Left colon (tissue), 2 donors: ENCODE measurements at places on chromosomes 7 and 10.

DNA sequence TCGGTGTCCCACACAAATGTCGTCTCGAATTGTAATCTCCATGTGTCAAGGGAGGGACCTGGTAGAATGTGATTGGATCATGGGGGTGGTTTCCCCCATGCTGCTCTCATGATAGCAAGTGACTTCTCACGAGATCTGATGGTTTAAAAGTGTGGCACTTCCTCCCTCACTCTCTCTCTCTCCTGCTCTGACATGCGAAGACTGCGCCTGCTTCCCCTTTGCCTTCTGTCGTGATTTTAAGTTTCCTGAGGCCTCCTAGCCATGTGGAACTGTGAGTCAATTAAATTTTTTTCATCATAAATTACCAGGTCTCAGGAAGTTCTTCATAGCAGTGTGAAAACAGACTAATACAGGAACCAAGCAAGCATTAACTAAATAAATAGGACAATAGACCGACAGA, 229.1 kb downstream of the GFRA1 start:
- no peak for DNase-seq

- no peak for DNase-seq
These were observed 25.0 kb downstream of the ZPBP start for GRCh38 chr7:50068026-50068425.

DNA sequence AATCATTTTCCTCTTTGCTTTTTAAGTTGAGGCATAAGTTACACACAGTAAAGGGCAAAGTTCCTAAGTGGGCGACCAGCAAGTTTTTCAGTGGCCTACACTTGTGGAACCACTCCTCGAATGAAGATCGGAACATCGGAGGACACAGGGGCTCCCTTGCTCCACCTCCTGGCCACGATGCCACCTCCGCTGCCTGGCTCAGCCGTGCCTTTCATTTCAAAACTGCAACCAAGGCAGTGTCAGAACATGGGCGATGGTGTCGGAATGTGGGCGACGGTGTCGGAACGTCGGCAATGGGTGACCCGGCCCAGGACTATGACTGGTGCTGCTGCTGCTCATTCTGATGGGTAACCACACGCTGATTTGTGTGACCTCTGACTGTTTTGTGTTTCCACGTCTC, 9.6 kb upstream of the VIPR2 start:
- no peak for DNase-seq

DNA sequence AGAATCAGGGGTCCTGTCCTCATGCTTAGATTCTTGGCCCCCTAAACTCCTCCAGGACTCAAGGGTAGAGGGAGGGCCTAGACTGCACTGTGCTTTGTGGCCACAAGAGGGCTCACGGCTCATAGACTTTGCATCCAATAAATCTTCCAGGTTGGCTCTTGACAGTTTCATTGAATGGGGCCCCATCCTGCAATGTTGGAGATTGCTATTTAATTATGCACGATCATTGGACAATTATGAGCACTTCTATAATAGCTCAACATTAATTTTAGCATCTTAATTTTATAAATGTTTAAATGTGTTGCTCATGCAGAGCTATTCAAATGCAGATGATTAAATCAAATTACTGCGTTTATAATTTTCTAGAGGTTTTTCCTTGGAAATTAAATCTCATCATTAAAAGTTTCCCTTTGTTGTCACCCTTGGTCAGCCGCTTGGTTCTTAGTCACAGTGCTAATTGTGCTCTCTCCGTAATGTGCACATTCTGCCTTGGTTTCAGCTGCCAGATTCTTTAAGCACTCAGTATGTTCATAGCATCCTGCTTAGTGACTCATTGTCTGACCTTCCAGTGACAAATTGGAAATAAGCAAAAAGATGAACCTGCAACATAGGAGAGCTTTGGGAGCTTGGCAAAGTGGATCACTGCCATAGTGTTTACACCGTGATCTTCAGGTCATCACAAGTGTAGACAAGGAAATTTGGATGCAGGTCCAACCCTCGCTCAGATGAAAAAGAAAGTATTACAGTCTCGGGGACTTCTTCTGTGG, 33.4 kb upstream of the PLPP4 start:
- DNase-seq: no peak
